ENCODE measurements at places on chromosomes 16 and 17.

- no peak for DNase-seq
Measured at GRCh38 chr16:50697881-50698767, 4.7 kb downstream of the NOD2 start.

DNA sequence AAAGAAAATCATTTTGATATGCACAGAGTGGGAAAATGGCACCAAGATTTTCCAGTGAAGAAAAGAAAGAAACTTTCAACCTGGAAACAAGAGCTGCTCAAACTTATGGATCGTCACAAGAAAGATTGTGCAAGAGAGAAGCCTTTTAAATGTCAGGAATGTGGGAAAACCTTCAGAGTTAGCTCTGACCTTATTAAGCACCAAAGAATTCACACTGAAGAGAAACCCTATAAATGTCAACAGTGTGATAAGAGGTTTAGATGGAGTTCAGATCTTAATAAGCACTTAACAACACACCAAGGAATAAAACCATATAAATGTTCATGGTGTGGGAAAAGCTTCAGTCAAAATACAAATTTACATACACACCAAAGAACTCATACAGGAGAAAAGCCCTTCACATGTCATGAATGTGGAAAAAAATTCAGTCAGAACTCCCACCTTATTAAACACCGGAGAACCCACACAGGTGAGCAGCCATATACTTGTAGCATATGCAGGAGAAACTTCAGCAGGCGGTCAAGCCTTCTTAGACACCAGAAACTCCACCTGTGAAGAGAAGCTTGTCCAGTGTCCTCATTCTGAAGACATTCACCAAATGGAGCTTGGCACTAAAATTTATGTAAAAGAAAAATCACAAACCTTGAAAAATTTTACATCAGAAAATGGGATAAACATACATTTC is 12.2 kb downstream of the ZNF75A start:
- DNase-seq, result no peak

- no peak for DNase-seq
Measured at GRCh38 chr17:58630883-58631522, 60.8 kb downstream of the TEX14 start.

DNA sequence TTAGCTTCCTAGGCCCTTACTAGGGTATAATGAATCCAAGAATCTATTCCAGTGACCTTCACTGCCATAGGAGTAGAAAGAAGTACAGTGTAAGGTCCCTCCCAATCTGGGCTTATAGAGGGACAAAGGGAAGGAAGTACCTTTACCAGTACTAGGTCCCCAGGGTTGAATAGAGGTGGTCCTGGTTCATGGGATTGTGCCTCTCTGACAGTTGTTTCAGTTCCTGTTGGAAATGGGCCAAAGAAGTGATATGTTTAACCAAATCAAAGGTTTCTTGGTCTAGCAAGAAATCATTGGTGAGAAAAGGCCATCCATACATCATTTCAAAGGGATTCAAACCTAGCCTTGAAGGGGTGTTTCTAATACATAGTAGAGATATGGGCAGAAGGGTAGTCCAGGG is 16.0 kb upstream of the ZNHIT3 start:
- no peak for DNase-seq
